ENCODE measurements at places on chromosomes 11 and 22.

DNA sequence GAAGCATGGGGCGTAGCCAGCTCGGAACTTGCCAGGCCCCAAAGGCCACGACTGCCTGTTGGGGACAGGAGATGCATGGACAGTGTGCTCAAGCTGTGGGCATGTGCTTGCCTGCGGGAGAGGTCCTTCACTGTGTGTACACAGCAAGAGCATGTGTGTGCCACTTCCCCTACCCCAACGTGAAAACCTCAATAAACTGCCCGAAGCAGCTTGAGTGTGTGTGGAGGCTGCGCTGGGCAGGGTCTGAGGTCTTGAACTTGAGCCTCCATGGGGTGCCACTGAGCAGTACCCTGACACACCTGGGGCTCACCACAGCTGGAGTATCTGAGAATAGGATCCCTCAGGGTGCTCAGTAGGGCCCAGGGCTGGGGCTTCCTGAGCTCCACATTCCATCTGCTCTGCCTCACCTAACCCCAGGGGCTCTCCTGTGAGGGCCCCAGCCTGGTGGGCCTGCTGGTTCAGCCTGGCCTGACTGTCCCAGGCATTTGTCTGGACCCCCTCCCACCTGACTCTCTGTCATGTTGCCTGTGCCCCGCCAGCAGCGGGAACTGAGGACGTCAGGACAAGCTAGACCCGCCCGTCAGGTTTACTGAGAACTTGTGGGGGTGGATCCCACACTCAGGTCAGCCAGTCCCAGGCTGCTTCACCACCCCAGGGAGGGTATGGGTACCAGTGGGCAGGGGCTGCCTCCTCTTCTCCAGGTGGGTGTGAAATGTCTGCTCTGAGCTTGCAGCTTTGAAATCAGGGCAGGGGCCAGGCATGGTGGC, 3.2 kb downstream of the RASSF7 start:
- no peaks in the 10 kb centered on the region for H3K27me3 ChIP-seq
- no peak for DNase-seq
- peaks cover 43% of the 10 kb centered on the region for H3K4me1 ChIP-seq
- peaks cover 7% of the 10 kb centered on the region for H3K36me3 ChIP-seq
- H3K4me3 ChIP-seq = no peak overlapping the region
- H3K27ac ChIP-seq = no peak overlapping the region

- peaks cover 14% of the 10 kb centered on the region for H3K4me1 ChIP-seq
- peak; percentile 86 for DNase-seq
- no peaks in the 10 kb centered on the region for H3K27me3 ChIP-seq
- H3K27ac ChIP-seq = peak overlapping the region; percentile 90
- no peaks in the 10 kb centered on the region for H3K36me3 ChIP-seq
These were observed 14.4 kb upstream of the LRP5 start for GRCh38 chr11:68297812-68298658.

- no peaks in the 10 kb centered on the region for H3K4me1 ChIP-seq
- no peak for DNase-seq
- no peak overlapping the region for H3K4me3 ChIP-seq
- no peaks in the 10 kb centered on the region for H3K27me3 ChIP-seq
- H3K27ac ChIP-seq = no peak overlapping the region
- H3K36me3 ChIP-seq = no peaks in the 10 kb centered on the region
These were observed 36.7 kb upstream of the B3GNT6 start for GRCh38 chr11:76997512-76997911.

- DNase-seq = no peak
- H3K27me3 ChIP-seq = no peaks in the 10 kb centered on the region
- peaks cover 2% of the 10 kb centered on the region for H3K4me1 ChIP-seq
- no peak overlapping the region for H3K4me3 ChIP-seq
- no peaks in the 10 kb centered on the region for H3K36me3 ChIP-seq
- no peak overlapping the region for H3K27ac ChIP-seq
These were observed 24.7 kb downstream of the ARAP1 start for GRCh38 chr11:72727521-72727920.

- peaks cover 2% of the 10 kb centered on the region for H3K4me1 ChIP-seq
- H3K4me3 ChIP-seq = no peak overlapping the region
- no peaks in the 10 kb centered on the region for H3K36me3 ChIP-seq
- H3K27ac ChIP-seq = no peak overlapping the region
These were observed 15.5 kb upstream of the TMEM123 start for GRCh38 chr11:102467853-102468580.

DNA sequence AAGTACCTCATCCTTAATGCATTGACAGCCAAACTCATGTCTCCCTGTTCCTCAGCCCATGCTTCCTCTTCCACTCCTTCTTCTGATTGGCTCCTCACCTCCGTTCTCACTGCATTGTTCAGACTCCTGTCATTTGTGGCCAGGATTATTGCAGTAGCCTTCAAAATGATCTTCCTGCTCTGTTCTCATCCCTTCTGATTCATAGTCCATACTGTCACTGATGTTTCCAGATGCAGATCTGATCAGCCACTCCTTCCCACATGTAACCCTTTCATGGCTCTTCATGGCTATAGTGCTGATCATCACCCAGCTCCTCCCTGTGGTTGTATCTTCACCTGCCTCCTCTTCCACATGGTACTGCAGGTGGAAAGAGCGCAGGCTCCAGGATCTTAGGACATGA, 71.7 kb downstream of the DEPDC5 start:
- DNase-seq = no peak
- H3K27ac ChIP-seq = no peak overlapping the region
- H3K4me3 ChIP-seq = no peak overlapping the region
- peaks cover 2% of the 10 kb centered on the region for H3K4me1 ChIP-seq
- peaks cover 27% of the 10 kb centered on the region for H3K36me3 ChIP-seq
- no peaks in the 10 kb centered on the region for H3K27me3 ChIP-seq

GRCh38 chr11:62372871-62373270, 35.6 kb downstream of the ASRGL1 start:
- H3K27me3 ChIP-seq = no peaks in the 10 kb centered on the region
- DNase-seq = no peak
- peaks cover 3% of the 10 kb centered on the region for H3K4me1 ChIP-seq
- no peak overlapping the region for H3K4me3 ChIP-seq

GRCh38 chr11:93113824-93114223, 84.0 kb downstream of the SLC36A4 start:
- no peak overlapping the region for H3K27ac ChIP-seq
- H3K27me3 ChIP-seq = no peaks in the 10 kb centered on the region
- H3K4me3 ChIP-seq = no peak overlapping the region
- H3K4me1 ChIP-seq = no peaks in the 10 kb centered on the region

DNA sequence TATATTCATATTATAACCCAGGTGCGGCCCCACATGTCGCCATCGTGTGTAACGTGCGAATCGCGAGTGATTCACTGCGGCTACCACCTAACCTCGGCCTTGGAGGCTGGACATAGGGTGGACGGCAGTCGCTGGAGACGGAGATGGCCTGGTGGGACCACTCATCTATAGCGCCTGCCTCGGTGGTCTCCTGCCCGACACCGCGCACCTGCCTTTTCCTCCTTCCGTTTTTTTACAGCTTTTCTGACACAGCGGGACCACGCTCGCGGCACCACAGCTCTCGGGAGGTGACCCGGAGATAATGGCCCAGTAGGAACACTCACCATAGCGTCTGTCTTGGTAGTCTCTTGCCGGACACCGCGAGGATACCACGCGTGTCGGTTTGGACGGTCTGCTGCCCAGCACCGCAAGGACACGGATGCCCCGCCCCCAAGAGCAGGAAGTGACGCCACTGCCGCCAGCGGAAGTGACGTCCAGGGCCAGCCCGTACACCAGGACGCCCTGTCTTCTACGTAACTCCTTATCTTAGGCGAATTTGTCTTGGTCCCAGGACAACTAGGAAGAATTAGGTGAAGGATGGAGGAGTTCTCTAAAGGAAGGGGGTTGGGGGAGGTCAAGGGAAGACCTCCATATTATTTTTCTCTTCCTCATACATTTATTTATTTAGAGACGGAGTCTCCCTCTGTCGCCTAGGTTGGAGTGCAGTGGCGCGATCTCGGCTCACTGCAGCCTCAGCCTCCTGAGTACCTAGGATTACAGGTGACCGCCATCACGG, 6.4 kb downstream of the SNU13 start:
- H3K27me3 ChIP-seq = no peaks in the 10 kb centered on the region
- H3K36me3 ChIP-seq = peaks cover 20% of the 10 kb centered on the region
- H3K4me1 ChIP-seq = peaks cover 9% of the 10 kb centered on the region
- peak; percentile 93 for DNase-seq
- peak overlapping the region; percentile 68 for H3K4me3 ChIP-seq

- no peaks in the 10 kb centered on the region for H3K4me1 ChIP-seq
- no peak overlapping the region for H3K4me3 ChIP-seq
- H3K27me3 ChIP-seq = no peaks in the 10 kb centered on the region
- DNase-seq = no peak
These were observed 52.8 kb downstream of the CCDC81 start for GRCh38 chr11:86427441-86427840.

DNA sequence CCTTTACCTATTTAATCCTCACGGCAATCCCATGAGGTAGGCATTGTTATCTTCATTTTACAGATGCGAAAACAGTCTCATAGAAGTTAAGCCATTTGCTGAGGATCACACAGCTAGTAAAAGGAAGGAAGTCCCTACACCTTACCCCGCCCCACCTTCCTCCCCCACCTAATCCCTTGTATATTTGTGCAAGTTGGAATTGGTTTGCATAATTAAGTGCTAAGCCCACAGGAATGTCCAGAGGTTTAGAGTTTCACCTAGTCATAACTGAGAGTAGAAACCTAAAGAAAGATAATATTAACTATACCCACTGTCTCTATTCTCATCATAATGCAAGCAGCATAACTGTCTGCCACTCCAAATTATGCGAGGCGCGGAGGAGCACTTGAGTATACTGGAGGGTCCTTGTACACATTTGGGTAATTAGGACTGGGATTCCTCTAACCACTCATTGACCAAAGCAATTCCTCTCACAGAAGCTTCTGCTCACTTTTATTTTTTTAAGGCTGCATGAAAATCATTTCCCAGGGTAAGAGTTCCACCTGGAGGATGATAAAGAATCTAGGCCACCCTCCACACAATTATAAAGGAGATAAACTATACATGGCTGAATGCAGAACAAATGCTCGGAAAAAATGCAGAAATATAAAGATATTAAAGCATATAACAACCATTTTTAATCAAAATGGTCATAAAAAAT, 199.9 kb downstream of the FAM181B start:
- no peaks in the 10 kb centered on the region for H3K27me3 ChIP-seq
- DNase-seq = no peak
- no peak overlapping the region for H3K4me3 ChIP-seq
- H3K27ac ChIP-seq = no peak overlapping the region
- no peaks in the 10 kb centered on the region for H3K36me3 ChIP-seq

DNA sequence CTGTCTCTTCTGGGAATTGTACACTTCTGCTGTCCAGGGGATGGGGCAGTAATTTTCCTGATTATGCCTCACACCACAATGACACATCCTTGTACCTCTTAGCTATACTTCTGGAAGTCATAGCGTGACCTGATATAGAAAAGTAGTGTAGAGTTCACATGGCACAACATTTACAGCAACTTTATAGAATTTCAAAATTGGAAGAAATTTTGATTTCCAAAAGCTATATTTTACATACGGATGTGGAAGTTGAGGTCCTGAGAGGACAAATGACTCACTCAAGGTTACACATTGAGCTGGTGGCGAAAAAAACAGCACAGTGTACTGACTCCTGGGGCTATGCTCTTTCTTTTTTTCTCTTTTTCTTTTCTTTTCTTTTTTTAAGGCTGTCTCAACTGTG, 6.3 kb upstream of the CYP2R1 start:
- H3K4me1 ChIP-seq = no peaks in the 10 kb centered on the region
- no peak for DNase-seq
- no peak overlapping the region for H3K4me3 ChIP-seq
- no peak overlapping the region for H3K27ac ChIP-seq
- no peaks in the 10 kb centered on the region for H3K36me3 ChIP-seq
- H3K27me3 ChIP-seq = no peaks in the 10 kb centered on the region

- H3K27ac ChIP-seq = no peak overlapping the region
- H3K27me3 ChIP-seq = no peaks in the 10 kb centered on the region
- no peak for DNase-seq
- H3K4me3 ChIP-seq = no peak overlapping the region
- no peaks in the 10 kb centered on the region for H3K36me3 ChIP-seq
These were observed 24.9 kb downstream of the CHEK2 start for GRCh38 chr22:28716686-28717085.

- no peaks in the 10 kb centered on the region for H3K4me1 ChIP-seq
- no peak for DNase-seq
- H3K27me3 ChIP-seq = no peaks in the 10 kb centered on the region
- no peak overlapping the region for H3K4me3 ChIP-seq
- H3K27ac ChIP-seq = no peak overlapping the region
- peaks cover 4% of the 10 kb centered on the region for H3K36me3 ChIP-seq
These were observed 416.3 kb downstream of the SHANK2 start for GRCh38 chr11:70836071-70836470.

GRCh38 chr11:71179877-71180605, 72.3 kb downstream of the SHANK2 start:
- peaks cover 2% of the 10 kb centered on the region for H3K36me3 ChIP-seq
- DNase-seq = peak; percentile 33
- H3K4me1 ChIP-seq = peaks cover 17% of the 10 kb centered on the region
- H3K27me3 ChIP-seq = no peaks in the 10 kb centered on the region
- no peak overlapping the region for H3K4me3 ChIP-seq
- H3K27ac ChIP-seq = peak overlapping the region; percentile 43

DNA sequence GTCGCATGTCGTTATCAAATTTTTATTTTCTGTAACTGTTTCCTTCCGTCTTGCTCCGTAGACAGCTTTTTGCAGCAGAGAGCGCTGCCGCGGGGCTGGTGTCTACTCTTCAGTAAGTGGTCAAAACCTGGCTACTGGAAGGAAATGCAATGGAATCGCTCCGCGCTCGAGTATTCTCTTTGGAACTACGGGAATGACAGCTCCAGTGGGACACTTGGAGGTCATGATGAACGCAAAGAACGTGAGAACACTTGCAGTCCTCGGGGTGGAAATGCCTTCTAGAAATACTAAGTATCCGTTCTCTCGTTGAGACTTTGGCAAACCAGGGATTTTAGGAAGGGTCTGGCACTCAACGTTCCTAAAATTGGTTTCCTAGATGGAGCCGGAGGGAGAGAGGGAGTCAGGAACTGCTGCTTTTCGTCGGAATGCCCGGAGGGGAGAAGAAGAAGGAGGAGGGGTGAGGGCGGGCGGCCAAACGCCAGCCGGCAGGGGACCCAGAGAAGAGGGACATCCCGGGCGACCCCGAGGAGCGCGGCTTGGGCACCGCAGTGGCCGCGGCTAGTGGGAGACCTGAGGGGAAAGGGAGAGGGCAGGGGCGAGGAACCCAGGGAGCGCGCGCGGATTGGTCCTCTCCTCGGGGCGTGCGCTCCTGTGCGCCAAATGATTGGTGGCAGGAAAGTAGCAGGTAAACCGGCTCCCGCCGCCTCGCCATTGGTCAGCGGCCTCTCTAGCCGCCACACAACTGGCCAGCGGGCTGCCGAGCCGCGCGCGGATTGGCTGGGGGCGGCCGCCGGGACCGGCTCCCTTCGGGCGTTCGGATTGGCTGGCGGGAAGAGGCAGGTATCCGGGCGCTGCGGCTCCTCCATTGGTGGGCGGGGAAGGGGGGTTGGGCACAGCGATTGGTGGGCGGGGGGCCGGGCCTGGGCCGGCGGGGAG, 490 bp upstream of the BMAL1 start:
- no peaks in the 10 kb centered on the region for H3K27me3 ChIP-seq
- peaks cover 45% of the 10 kb centered on the region for H3K4me1 ChIP-seq
- peak overlapping the region; percentile 94 for H3K4me3 ChIP-seq
- peak; percentile 92 for DNase-seq

- peaks cover 5% of the 10 kb centered on the region for H3K4me1 ChIP-seq
- DNase-seq = no peak
- H3K36me3 ChIP-seq = peaks cover 25% of the 10 kb centered on the region
- H3K27ac ChIP-seq = no peak overlapping the region
These were observed 43.4 kb downstream of the APOL5 start for GRCh38 chr22:35761037-35761436.

All from liver (tissue), 10 donors.